ENCODE measurements at places on chromosomes 11 and 22.

DNA sequence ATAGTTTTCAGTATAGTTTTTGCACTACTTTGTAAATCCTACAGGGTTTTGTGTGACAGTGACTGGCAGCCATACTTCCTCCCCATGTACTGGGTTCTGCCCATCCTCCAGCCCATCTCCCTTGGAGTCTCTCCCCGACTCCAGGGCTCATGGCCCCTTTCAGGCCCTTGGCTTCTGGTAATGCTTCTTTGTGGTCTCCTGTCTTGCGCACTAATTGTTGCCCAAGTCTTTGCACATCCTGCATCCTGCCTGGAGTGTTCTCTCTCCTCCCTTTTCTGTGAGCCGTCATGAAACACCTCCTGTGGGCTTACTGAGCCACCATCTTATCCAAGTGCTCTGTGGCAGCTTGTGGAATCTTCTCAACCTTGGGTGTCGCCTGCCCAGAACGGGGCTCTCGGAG lies 11.4 kb upstream of the KCNQ1OT1 start:
- no peak for DNase-seq

- DNase-seq = no peak
Measured at GRCh38 chr11:96204721-96205459, 138.1 kb downstream of the MAML2 start.

DNA sequence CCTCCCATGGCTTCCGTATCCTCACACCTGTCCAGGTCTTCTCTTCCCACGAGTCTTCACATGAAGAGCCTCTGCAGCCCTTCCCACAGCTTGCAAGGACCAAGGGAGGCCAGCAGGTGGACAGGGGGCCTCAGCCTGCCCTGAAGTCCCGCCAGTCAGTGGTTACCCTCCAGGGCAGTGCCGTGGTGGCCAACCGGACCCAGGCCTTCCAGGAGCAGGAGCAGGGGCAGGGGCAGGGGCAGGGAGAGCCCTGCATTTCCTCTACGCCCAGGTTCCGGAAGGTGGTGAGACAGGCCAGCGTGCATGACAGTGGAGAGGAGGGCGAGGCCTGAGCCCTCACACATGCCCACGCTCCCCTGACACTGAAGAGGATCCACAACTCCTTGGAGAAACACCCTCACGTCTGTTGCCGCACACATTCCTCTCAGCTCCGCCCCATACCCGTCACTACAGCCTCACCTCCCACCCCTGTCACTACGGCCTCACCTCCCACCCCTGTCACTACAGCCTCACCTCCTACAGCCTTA lies 8.3 kb downstream of the SSH3 start:
- DNase-seq = no peak

DNA sequence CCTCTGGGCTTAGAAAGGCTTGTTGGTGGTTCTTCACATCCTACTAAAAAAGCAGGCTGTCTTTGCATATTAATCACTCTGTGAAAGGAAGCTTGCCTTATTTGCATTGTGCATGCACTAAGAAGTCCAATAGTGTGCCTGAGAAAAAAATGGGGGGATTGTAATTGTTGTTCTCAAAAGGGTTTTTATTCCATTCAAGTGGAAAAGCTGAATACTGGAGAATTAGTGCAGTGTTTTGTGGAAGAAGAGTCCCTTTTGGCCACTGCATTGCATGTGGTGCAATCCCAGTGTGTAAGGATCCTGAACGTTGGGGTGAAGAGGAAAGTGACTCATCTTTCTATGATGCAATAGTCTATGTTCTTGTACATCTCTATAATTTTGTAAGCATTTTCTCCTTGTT lies 16.5 kb downstream of the NCAM1 start:
- DNase-seq = no peak

GRCh38 chr22:20899827-20900423 lies 17.3 kb upstream of the CRKL start:
- DNase-seq = no peak

DNA sequence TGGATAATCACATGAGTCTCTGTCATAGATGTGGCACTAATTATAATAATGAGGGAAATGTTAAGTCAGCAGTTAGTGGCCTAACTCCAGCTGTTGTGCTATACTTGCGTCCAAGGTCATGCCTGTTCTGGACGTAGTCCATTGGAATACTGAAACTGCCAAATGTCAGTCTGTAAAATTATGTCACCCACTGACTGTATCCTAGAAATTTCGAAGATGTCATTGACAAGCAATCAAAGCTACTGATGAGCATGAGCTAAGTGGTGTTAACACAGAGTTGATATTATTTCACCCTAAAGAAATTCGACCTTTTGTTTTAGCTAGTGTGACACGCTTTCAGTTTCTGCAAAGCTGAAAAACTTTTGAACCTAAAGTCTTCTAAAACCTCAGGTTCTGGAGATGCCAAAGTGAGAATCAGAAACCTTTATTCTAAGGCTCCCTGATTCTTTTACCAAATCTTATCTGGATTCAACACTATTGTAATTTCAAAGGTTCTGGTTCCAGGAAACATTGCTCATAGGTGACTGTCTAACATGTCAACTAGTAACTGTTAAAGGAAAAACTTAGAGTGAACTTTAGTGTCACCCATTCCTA lies 14.9 kb upstream of the ME3 start:
- no peak for DNase-seq

GRCh38 chr22:50262973-50263617 lies 1.6 kb upstream of the MAPK12 start:
- no peak for DNase-seq

- no peak for DNase-seq
Measured at GRCh38 chr22:46626911-46627805, 7.0 kb downstream of the GRAMD4 start.

GRCh38 chr22:23410411-23410810 lies 169.7 kb downstream of the IGLL1 start:
- DNase-seq = no peak

GRCh38 chr11:48031602-48032001 lies 51.2 kb downstream of the PTPRJ start:
- no peak for DNase-seq

GRCh38 chr22:22960307-22960706 lies 72.7 kb downstream of the IGLL5 start:
- no peak for DNase-seq

- no peak for DNase-seq
Measured at GRCh38 chr11:33617672-33618350, 82.8 kb downstream of the C11orf91 start.

GRCh38 chr11:10908215-10908951 lies 50.5 kb upstream of the ZBED5 start:
- DNase-seq = peak; percentile 90

- DNase-seq = no peak
Measured at GRCh38 chr11:20910733-20911132, 241.3 kb downstream of the NELL1 start.

- DNase-seq = no peak
Measured at GRCh38 chr22:24564376-24565058, 8.7 kb downstream of the SNRPD3 start.

- DNase-seq = no peak
Measured at GRCh38 chr22:44581096-44581435, 83.0 kb upstream of the RTL6 start.

- peak; percentile 68 for DNase-seq
Measured at GRCh38 chr11:45110562-45110961, 35.9 kb upstream of the PRDM11 start.

GRCh38 chr11:100777103-100777502 lies 90.0 kb downstream of the ARHGAP42 start:
- DNase-seq = no peak

DNA sequence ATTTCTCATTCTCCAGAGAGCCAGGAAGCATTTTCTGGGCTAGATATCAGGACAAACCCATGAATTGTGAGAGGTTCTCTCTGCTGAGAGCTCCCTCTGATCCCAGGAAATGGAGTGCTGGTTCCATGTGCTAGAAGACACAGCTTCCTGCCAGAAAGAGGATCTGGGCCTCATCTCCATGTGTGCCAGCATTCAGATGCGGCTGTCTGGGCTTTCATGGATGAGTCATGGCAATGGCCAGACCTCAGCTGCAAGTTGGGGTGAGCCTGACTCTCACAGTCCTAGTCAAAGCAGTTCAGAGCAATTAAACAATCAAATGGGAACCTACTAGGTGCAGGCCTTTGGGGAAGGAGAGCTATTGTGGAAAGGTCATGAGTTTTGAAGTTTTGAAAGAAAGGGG lies 82.3 kb upstream of the EED start:
- DNase-seq = peak; percentile 89

GRCh38 chr11:13003736-13004493 lies 5.2 kb upstream of the RASSF10 start:
- no peak for DNase-seq

Measured in HFFc6 (cell line).